ENCODE measurements at places on chromosomes 4 and X.

- no peak for DNase-seq
Measured at GRCh38 chr4:89539797-89540711, 232.5 kb upstream of the GPRIN3 start.

DNA sequence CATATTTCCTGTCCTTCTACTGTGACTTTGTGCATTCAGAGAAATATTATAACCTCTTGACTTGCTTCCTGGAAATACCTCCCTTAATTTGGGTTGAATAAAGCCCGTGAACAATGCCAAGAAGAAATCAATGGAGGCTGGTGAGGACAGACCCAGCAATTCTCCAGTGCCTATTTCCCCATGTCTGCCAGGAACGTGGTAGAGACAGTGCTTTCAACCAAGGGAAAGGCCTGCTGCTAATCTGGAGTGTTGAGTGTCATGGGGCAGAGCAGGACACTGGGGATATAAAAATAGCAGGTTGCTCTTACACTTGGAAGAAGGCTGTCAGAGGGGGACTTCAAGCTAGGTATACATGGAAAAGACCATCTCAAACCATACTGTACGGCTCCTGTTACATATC lies 19.9 kb downstream of the TSC22D3 start:
- DNase-seq, result no peak

DNA sequence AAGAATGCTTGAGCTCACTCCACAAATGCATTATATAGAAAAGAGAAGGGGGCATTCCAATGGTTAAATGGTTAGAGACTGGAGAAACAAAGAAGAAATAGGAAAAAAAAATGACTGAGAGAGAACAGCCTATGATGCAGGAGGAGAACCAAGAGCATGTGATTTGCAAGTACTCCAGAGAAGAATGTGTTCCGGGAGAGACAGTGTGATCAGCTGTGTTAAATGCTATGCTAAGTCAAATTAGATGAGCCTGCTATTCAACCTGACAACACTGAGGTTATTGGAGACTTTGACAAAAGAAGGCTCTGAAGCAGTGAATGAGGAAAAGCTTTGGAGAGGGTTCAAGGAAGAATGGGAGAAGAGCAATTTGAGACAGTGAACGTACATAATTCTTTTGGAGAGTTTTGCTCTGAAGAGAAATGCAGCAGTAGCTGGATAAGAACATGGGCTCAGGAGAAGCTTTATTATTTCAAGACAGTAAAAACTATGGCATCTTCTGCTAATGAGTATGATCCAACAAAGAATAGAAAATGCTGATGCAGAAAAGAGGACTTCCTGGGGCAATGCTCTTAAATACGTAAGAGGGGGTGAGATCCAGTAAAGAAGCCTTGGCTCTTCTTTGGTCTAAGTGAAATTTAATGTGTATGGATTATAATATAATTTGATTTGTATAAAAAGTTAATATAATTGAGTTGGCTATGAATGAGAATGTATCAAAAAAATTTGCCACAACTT lies 66.3 kb downstream of the PPP3CA start:
- no peak for DNase-seq

- DNase-seq, result peak; percentile 28
Measured at GRCh38 chrX:132489578-132490419, 961 bp upstream of the MBNL3 start.

GRCh38 chr4:76800902-76801301 lies 97.0 kb downstream of the SOWAHB start:
- no peak for DNase-seq

DNA sequence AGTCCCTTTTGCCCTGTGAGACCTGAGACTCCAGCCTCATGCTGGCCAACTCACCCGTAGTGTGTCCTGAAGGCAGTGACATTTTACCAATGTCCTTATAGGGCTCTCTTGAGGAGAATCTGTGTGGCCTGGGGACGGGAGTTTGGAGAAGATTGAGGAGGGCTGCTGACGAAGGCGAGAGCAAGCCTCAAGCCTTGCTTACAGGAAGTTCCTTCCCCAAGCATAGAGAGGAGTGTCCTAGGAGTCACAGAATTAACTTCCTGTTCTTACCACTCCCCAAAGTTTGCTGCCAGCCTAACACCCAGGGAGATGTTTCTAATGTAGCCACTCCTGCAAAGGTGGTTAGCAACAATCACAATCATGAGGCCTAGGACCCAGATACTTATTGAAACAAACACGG lies at the start of gene NXF3:
Gene NXF3, minus strand, starts transcription at position 202 of the 400 bp plus-strand sequence. Its CDS starts 120 bp downstream, at position 82.
- DNase-seq, result no peak

- no peak for DNase-seq
Measured at GRCh38 chrX:12919051-12919450, 12.6 kb downstream of the TLR8 start.

GRCh38 chr4:139965789-139966188 lies 188.2 kb downstream of the MAML3 start:
- DNase-seq, result no peak

DNA sequence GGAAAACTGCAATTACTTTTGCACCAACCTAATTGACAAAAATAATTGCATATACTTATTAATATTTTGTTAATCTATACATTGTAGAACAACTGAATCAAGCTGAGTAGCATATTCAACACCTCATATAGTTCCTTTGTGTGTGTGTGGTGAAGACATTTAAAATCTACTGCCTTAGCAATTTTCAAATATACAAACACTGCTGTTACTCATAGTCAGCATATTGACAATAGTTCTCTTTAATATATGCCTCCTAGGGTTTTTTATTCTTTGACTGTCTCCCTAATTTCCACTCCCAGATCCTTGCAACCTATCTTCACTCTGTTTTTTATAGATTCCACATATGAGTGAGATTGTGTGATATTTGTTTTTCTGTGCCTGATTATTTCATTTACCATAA lies 426.8 kb downstream of the PPARGC1A start:
- no peak for DNase-seq

DNA sequence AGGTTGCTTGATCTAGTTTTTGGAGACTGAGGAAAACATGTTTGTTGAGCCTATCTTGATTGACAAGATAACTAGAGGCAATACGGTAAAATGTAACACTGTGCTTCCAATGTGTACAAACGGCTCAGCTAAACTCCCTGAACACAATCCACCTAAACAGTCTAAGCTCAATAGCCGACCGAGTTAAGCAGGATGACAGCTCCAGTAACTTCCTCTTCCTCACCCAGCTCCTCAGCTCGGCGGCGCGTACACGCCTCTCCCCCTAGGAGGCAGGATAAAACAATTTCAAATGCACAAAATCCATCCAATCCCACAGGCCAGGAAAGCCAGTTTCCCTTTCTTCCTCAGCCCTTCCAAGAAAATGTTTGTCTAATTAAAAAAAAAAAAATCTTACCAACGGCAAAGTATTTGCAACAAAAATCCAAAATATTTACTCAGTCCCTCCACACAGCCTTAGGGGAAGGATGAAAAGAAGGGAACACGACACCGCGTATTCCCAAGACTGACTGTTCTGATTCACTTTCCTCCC lies 1.0 kb downstream of the CNOT6L start:
- DNase-seq, result peak; percentile 83

- DNase-seq, result no peak
Measured at GRCh38 chr4:35772291-35772690, 472.0 kb downstream of the ARAP2 start.

- no peak for DNase-seq
Measured at GRCh38 chrX:35507701-35508100, 290.4 kb upstream of the MAGEB16 start.

DNA sequence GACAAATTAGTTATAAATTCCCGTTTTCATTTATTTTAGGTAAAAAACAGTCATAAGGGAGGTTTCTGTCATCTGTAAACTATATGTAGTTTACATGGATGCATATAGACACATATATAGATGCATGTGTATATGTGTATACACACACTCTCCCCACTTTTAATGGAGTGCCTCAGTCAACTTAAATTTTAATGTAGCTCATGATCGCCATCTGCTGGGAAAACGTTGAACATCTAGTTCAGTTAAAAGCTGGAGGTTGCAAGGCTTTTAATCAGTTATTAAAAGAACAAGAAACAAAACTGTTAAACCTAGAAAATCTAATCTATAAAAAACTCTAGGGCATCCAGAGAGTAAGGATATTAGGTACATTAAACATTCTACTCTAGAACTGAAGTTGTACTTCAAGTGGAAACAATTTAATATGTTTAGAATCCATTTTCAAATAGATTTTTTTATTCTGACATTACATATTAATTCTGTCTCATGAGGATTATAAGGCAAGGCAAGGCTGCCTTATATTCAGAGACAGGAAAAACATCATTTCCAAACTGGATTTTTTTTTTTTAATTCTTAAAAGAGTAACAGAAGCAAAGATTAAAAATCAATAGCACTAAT lies 122.6 kb downstream of the SHISA3 start:
- peak; percentile 55 for DNase-seq

GRCh38 chr4:73721909-73722308 lies 18.5 kb upstream of the CXCL8 start:
- no peak for DNase-seq

- no peak for DNase-seq
Measured at GRCh38 chr4:186782302-186782701, 58.6 kb upstream of the FAT1 start.

- DNase-seq, result no peak
Measured at GRCh38 chrX:153556767-153557166, 39.3 kb downstream of the ATP2B3 start.

GRCh38 chrX:31969714-31970113 lies 897.9 kb upstream of the FTHL17 start:
- DNase-seq, result no peak

DNA sequence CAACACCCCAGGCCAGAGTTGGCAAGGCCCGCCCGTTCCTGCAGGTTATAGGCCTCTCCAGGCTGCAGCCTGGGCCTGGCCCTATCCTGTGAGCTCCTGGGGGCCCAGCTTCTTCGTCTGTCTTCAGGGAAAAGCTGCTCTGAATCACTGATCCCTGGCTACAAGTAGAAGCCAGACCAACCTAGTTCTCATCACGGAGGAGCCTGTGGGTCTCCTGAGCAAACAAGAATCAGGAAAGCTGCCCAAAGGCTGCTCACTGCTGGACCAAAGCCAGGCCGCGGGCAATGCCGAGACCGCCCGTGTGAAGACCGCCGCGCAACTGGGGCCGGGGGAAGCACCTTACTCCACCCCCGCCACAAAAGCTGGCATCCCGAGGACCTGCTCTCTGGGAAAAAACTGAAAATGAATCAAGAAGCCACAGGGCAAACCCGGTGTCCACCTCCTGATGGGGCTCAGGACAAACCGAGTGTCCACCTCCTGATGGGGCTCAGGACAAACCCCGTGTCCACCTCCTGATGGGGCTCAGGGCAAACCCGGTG lies 12.8 kb downstream of the CTBP1 start:
- DNase-seq, result no peak

- DNase-seq, result no peak
Measured at GRCh38 chr4:73309211-73309610, 50.6 kb upstream of the ANKRD17 start.

DNA sequence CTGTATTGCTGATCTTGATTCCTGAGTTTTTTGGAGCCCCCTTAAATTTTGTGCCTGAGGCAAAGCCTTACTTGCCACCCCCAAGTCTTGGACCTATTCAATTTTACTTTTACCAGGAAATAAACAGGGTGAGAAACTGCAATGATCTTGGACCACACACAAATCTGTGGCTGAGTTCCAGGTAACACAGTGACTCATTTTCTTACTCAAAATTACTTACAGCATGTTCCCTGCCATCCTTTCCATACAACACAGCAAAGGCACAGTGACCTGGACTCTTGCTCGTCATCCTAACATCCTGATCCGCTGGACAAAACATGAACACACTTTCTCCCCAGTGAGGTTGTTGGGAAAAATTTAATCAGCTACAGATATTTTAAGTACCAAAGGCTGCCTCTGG lies 60.7 kb upstream of the S100G start:
- DNase-seq, result no peak

GRCh38 chrX:68199062-68199848 lies 234.0 kb downstream of the OPHN1 start:
- no peak for DNase-seq

- no peak for DNase-seq
Measured at GRCh38 chrX:73448379-73448778, 1.5 kb downstream of the CDX4 start.

DNA sequence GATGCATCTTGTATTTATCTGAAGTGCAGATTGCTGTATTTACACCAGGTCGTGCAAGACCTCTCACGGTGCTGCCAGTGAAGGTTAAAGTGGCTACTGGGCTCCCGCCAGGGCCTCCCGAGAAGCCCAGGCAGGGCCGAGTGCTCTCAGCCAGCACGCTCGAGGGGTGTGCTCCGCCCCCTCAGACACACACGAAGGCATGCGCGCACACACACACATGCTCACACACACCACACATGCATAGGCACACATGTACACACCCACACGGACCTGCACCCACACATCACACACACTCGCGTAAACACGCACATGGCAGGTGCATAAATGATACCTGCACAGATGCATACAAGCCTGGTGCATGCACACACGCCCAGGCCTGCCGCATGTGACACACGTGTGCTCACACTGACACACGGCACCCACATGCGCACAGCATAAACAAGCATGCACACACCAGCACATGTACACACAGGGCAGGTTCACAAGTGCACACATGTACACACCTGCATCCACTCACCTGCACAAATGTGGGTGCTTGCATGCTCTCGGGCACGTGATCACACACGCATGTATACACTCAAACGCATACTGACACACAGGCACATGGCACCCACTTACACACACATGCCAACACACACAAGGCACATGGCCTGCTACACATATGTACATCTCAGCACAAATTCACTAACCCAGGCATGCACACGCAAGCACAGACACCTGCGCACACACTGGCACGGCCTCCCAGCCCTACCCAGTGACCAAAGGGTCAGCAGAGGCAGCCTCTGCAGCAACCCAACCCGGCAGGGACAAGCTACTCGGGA lies 71.6 kb downstream of the FAM53A start:
- no peak for DNase-seq

DNA sequence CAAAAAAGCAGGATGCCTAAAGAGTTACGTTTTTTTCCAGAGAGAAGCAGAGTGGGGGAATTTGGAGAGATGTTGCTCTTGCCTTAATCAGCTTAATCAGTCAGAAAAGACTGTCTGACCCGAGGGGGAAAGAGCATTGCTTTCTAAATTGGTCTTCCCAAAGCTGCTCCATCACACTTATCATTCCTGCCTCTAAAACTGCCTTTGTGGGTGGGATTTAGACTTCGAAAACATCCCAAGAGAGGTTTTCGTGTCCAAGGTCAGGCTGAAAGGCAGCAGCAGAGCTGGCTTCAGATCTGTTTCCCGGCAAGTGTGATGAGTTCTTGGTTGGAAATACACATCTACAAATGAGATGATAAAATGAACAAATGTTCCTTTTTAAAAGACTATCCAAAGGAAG lies 155.2 kb downstream of the SH2D1A start:
- DNase-seq, result no peak

DNA sequence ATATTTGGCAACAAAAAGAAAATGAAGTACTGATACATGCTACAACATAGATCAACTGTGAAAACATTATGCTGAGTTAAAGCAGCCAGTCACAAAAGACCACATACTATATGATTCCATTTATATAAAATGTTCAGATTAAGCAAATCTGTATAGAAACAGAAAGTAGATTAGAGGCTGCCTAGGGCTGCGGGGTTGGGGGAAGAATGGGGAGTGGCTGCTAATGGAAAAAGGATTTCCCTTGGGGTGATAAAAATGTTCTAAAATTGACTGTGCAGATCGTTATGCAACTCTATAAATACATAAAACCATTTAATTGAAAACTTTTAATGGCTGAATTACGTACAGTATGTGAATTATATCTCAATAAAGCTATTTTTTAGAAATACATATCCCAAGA lies 46.8 kb downstream of the NEK1 start:
- no peak for DNase-seq

- no peak for DNase-seq
Measured at GRCh38 chrX:13009273-13009672, 34.4 kb downstream of the TMSB4X start.

- DNase-seq, result no peak
Measured at GRCh38 chr4:86603311-86603885, 9.3 kb downstream of the PTPN13 start.

GRCh38 chr4:89334311-89334710 lies 26.7 kb upstream of the GPRIN3 start:
- no peak for DNase-seq

Measured in ACHN (cell line).